Diencephalon (tissue), 1 donor: ENCODE measurements at places on chromosomes 3 and 15. TPM values are rescaled to one million over a fixed set of nuclear protein-coding genes. Genes with fewer than 3 reads are reported as not detected.

RPL22L1 gene
- 20.8 TPM for total RNA-seq

CCDC66 gene
- total RNA-seq, result 91.6 TPM

NTRK3 gene
- 65.7 TPM for total RNA-seq

ZPLD1 gene
- 0.46 TPM for total RNA-seq

GORASP1 gene
- 40.8 TPM for total RNA-seq

GRIP2 gene
- 11.3 TPM for total RNA-seq

NEK10 gene
- 58.8 TPM for total RNA-seq

TMEM40 gene
- not detected for total RNA-seq

KNG1 gene
- total RNA-seq, result not detected

PPARG gene
- total RNA-seq, result 3.0 TPM

FGF7 gene
- 0.69 TPM for total RNA-seq

DUOXA2 gene
- total RNA-seq, result not detected

SERPINI2 gene
- total RNA-seq, result 3.7 TPM

CCDC54 gene
- total RNA-seq, result not detected

TMEM266 gene
- total RNA-seq, result 12.5 TPM

CPB1 gene
- not detected for total RNA-seq

RHOV gene
- total RNA-seq, result 7.4 TPM

ACTC1 gene
- 1.8 TPM for total RNA-seq

CCR3 gene
- not detected for total RNA-seq

CCR4 gene
- not detected for total RNA-seq

CD96 gene
- not detected for total RNA-seq

TRIM71 gene
- total RNA-seq, result 3.0 TPM

FEZF2 gene
- total RNA-seq, result 1.6 TPM

WDR93 gene
- total RNA-seq, result 2.1 TPM

BOC gene
- total RNA-seq, result 10.4 TPM

GUCA1C gene
- not detected for total RNA-seq

TNFAIP8L3 gene
- 5.5 TPM for total RNA-seq

EFHB gene
- 1.6 TPM for total RNA-seq

SMAD6 gene
- total RNA-seq, result 3.5 TPM

WWTR1 gene
- 18.5 TPM for total RNA-seq

SOX14 gene
- total RNA-seq, result 1.4 TPM

MASP1 gene
- 24.2 TPM for total RNA-seq

NR1I2 gene
- total RNA-seq, result 0.23 TPM

IQCF2 gene
- not detected for total RNA-seq

GPD1L gene
- total RNA-seq, result 57.9 TPM
